CD8-positive, alpha-beta memory T cell (primary cell): ENCODE measurements at places on chromosomes 16 and 17. TPM values are rescaled to one million over a fixed set of nuclear protein-coding genes. Genes with fewer than 3 reads are reported as not detected.

MILR1 gene
- 0.66 TPM for total RNA-seq

HSD3B7 gene
- 2.1 TPM for total RNA-seq

SPATA20 gene
- 42.9 TPM for total RNA-seq

SLC13A2 gene
- total RNA-seq = not detected

ABCC6 gene
- not detected for total RNA-seq

PRSS53 gene
- 3.3 TPM for total RNA-seq

DNA sequence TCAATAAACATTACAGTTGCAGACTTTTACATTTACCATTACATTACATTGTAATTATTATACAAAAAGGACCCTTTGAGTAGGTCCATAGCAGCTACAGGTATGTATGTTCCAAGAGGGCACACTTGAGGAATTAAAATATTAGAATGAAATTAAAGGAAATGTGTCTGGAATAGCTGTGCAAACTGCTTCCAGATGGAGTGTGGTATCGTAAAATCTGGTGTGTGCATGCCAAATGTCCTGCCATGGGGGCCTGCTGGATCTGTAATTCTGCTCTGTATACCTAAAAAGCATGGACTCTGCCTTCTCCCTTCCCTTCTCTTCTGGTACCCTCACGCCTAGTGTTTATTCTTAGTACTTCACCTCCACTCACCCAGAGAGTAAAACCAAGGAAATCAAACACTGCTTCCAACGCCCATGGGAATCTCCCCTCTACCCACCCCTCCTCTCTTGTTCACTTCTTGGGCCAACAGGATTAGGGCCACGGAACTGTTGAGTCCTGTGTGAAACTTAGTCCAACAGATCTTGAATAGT is 38.7 kb downstream of the STH start:
- H3K36me3 ChIP-seq = peaks cover 81% of the 10 kb centered on the region
- no peaks in the 10 kb centered on the region for H3K27me3 ChIP-seq
- H3K4me3 ChIP-seq = no peak overlapping the region
- no peaks in the 10 kb centered on the region for H3K4me1 ChIP-seq
- no peak overlapping the region for H3K27ac ChIP-seq

GRCh38 chr17:5541610-5542202 is 42.6 kb downstream of the NLRP1 start:
- no peak overlapping the region for H3K4me3 ChIP-seq
- H3K36me3 ChIP-seq = peaks cover 64% of the 10 kb centered on the region
- no peaks in the 10 kb centered on the region for H3K27me3 ChIP-seq
- DNase-seq = no peak

DNA sequence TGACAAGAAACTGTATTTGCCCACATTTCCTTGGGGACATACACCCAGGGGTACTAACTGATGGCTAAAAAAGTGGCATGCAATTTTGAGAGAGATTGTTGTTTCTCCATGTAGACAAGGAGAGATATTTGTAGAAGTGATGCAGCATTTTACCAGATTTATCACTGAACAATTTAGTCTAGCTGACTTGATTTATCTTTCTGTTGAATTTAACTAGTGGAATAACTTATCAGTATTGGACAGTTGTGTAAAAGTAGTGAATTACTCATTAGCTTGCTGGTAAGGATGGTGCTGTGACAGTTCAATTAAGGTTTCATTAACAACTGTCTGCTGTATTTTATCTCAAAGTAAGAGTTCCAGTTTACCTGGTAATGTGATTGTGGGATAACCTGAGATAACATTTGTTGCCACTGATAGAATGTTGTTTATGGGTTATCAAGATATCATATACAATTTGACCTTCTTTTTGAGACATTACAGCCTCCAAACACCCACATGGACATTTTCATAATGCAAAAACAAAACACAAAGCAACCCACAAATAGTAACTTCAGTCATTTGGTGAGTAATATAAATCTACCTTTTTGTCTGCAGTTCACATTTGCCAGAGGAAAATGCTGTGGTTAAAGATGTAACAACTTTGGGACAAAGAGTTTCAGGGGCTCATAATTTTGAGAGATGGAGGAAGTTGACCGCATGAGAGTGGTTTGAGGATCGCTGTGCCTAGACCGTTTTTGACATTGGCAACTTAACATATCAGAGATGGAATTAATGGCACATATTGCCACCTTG is 3.8 kb downstream of the NLK start:
- no peaks in the 10 kb centered on the region for H3K36me3 ChIP-seq
- no peak for DNase-seq
- no peaks in the 10 kb centered on the region for H3K27me3 ChIP-seq
- H3K27ac ChIP-seq = no peak overlapping the region
- peaks cover 57% of the 10 kb centered on the region for H3K4me1 ChIP-seq

DNA sequence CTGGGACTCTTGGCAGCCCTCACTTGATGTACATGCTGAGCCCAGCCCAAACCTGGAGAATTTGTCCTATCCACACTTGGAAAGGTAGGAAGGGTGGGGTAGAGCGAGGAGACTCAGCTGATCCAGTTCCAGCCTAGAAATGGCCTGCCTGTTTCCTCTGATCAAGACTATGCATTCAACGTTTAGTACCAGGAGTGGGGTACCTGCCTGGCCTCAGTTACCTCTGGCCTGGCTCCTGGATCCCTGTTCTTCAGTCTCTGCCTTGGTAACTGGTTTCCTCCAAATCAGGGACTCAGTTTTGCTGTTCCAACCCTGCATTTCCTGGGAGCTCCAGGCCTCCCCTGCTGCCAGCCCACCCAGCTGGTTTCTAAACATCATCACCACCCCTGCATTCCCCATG is 233.5 kb downstream of the GSG1L start:
- no peak for DNase-seq
- no peaks in the 10 kb centered on the region for H3K27me3 ChIP-seq
- no peak overlapping the region for H3K27ac ChIP-seq
- no peaks in the 10 kb centered on the region for H3K4me1 ChIP-seq
- no peaks in the 10 kb centered on the region for H3K36me3 ChIP-seq

- peak overlapping the region; percentile 40 for H3K27ac ChIP-seq
- H3K4me1 ChIP-seq = peaks cover 38% of the 10 kb centered on the region
- DNase-seq = peak; percentile 57
- H3K27me3 ChIP-seq = no peaks in the 10 kb centered on the region
These were observed 1.3 kb downstream of the ZNF821 start for GRCh38 chr16:71882505-71883167.

DNA sequence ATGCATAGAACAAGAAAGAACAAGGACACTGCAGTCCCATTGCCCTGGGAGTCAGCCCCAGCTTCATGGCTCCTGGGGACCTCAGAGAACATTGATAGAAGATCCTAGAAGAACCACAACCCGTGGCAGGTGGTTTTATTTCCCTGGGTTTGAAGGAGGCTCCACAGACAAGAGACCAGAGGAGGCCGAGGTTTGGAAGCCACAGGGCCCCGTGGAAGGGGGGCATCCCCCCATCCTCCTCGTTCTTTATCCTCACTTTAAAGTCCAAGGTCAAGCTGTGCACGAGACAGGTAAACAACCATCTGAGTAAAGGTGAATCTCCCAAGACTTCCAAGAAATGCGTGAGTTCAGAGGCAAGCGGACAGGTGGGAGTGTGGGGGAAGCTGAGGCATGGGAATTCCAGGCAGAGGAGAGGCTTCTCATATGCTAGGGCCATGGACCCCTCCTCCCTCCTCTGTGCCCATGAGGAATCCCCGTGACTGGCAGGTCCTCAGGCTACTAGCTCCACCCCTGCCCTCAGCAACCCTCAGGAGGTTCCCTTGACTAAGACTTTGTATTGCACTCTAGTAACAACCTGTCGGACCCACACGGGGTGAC is 849 bp upstream of the SULT1A1 start:
- H3K27ac ChIP-seq = no peak overlapping the region
- no peak for DNase-seq
- H3K4me3 ChIP-seq = no peak overlapping the region
- H3K36me3 ChIP-seq = no peaks in the 10 kb centered on the region

DNA sequence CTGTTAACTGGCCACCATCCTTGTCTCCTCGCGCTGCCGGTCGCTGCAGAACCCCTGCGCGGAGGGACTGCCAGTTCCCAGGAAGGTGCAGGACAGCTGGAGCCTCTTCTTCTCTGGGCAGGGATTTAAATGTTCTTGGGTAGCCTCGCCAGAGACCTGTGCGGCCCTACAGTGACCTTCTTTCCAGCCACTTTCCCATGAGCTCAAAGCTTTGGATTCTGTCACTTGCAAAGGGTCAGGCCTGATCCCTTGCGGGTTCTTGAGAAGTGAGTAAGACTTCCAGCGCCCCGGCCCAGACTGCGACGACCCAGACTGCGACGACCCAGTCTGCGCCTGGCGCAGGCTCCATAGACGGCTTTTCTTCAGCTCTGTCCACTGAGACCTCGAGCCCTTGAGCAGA is 1.4 kb upstream of the SLFN5 start:
- peaks cover 33% of the 10 kb centered on the region for H3K4me1 ChIP-seq
- peak overlapping the region; percentile 96 for H3K27ac ChIP-seq
- peak; percentile 9 for DNase-seq
- peak overlapping the region; percentile 99 for H3K4me3 ChIP-seq
- no peaks in the 10 kb centered on the region for H3K36me3 ChIP-seq
